ENCODE measurements at places on chromosomes 2 and 18.
A peak's percentile ranks its signal among the peaks of the same experiment; 100 is the strongest.

DNA sequence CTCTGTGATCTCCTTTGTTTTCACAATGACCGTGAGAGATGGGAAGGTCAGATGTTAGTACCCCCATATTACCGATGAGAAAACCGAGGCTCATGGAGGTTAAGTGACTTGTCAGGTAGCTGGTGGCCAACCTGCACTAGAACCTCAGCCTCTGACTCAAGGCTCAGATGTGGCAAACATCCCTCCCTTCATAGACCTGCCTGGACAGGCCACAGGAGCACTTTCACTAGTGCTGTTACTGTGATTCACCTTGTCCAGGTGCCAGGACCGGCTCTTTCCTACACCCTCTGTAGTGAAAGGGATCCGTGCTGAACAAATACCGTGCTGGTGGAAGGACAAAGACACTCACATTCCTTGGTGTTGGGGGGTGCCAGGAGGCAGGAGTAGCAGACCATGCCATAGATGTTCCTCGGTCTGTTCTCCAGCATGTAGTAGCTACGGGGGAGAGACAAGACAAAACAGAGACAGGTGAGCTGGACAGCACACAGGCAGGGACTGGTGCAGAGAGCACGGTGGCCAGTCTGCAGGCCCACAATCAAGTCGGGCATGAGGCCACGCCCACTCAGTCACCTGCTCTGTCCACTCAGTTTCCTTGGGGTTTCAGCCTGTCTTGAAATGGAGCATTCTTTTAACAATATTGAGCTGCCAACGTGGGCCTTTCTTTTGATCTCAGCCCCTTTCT is 65.9 kb downstream of the EDAR start:
- no peak for DNase-seq

DNA sequence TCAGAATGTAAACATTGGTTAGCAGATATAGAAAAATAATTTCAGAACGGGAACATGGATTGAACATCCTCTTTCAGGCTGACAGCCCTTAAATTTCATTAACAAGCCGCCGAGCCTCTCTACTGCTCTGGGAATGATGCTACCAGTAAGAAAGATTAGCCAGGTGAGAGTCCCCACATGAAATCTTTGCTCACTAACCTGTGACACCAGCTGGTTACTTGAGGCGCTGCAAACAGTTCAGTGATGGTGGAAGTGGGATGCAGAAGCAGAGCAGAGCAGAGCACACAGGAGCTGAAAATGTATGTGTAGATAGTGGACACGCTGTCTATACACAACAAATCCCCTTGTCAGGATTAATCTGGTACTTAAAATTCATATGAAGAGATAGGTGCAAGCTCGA is 721.1 kb downstream of the DPP10 start:
- DNase-seq, result no peak

DNA sequence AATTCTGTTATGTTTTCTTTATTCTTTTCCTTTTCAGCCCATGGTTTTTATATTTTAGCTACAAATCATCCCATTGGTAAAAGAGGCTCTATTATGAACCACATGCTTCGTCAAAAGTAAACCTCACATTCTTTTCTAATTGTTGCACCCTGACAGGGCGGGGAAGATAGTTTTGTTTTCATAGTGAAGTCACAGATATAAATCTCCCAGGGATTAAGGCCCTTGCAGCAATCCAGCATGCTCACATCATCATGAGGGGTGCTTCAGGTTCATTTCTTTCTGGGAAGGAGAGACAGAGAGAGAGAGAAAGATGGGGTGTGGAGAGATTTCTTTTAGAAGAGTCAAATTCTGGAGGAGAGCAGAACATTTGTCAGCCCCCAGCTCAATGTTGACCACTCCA is 124.5 kb upstream of the CDC42EP3 start:
- DNase-seq, result no peak

- DNase-seq, result no peak
Observed at GRCh38 chr18:23173912-23174311, 38.6 kb downstream of the CABLES1 start.

GRCh38 chr2:98818164-98818563 is 87.2 kb upstream of the MGAT4A start:
- no peak for DNase-seq

- DNase-seq, result no peak
Observed at GRCh38 chr2:216934151-216934550, 74.3 kb upstream of the TNP1 start.

- no peak for DNase-seq
Observed at GRCh38 chr18:45850021-45850420, 24.5 kb downstream of the SIGLEC15 start.

GRCh38 chr2:231357048-231357447 is 38.5 kb upstream of the B3GNT7 start:
- DNase-seq, result no peak

DNA sequence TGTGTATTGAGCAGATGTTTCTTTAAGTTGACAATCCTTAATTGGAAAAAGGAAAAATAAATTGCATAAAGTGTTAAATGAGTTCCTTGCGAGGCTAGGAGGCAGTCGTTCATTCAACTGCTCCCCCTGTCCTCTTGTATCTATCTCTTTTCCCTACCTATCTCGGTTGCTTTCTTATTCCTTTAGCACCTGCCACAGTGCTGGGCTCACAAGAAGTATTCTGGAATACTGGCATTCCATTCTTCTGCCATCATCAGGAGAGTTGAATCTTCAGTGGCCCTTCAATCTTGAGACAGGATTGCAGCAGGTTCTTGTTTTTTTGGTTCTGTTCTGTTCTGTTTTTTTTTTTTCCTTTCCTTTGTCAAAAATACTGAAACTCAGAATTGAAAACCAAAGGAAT is 143.1 kb upstream of the AQP4 start:
- no peak for DNase-seq

GRCh38 chr2:190190507-190191162 is 128.1 kb upstream of the MSTN start:
- no peak for DNase-seq

GRCh38 chr2:226934546-226935201 is 98.8 kb downstream of the RHBDD1 start:
- DNase-seq, result no peak

GRCh38 chr2:60992985-60993392 is 24.5 kb upstream of the PEX13 start:
- no peak for DNase-seq

DNA sequence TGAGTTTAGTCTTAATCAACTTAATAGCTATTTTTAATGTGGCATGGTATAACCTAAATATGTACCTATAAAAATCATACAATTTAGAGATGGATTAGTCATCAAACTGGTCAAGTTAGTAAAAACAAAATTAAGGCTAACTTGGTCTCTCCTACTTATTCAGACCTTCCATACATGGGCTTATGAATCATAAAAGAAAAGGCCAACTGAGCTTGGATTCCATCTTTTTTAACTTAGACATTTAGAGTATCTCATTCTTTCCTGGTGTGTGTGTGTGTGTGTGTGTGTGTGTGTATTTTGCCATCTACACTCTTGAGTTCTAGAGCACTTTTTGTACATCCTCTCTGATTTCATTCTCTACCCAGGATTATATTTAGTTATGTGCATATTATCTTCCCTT is 637.5 kb downstream of the PLCL1 start:
- no peak for DNase-seq

GRCh38 chr2:146873646-146874259 is 971.1 kb upstream of the ACVR2A start:
- DNase-seq, result no peak

DNA sequence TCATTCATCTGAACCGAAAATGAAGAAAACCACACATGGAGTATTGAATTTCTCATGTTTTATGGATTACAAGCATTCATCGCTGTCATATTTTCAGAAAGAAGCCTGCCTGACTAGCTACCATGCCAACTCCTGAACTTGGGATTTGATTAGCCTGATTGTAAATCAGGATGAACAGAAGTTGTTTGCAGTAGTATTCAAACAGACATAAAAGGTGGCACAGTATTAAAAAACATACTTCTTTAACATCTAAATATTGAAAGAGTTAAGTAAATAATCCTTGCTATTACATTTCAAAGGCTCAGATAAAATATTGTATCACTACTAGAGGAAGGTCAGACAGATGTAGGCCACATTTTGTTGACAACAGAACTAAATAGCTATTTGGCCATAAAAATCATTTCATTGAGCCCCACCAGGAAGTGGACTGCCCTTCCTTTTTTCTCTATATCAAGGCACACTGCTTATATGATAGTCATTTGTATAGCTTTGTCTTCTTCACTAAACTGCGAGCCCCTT is 21.6 kb downstream of the SLC38A11 start:
- no peak for DNase-seq

DNA sequence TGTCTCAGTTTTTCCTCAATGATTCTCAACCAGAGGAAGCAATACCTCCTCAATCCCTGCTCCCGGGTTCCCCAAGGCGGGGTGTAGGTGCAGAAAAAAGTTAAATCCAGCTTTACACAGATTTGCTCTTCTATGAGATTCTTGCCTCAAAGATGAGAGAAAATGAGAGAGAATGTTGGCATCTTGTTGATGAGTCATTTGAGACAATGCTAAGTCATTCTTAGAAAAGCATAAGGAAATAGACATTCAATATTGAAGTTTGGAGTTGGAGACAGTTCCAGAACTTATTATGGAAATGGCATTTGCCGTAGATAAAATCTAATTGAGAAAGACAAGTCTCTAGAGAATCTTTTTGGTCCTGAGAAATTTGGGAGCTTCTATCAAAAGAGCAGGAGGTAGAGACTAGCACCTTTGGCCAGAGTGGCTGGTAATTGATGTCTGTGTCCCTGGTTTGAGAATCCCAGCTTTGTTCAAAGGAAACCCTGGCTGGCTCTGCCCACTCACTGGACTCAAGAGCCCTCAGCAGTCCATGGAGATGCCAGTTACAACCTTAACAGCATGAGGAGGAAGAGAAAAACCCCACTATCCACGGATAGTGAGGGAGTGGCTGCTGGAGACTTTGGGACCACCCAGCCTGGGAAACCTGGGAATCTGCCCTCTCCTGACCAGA is 181.2 kb downstream of the FAM124B start:
- no peak for DNase-seq

DNA sequence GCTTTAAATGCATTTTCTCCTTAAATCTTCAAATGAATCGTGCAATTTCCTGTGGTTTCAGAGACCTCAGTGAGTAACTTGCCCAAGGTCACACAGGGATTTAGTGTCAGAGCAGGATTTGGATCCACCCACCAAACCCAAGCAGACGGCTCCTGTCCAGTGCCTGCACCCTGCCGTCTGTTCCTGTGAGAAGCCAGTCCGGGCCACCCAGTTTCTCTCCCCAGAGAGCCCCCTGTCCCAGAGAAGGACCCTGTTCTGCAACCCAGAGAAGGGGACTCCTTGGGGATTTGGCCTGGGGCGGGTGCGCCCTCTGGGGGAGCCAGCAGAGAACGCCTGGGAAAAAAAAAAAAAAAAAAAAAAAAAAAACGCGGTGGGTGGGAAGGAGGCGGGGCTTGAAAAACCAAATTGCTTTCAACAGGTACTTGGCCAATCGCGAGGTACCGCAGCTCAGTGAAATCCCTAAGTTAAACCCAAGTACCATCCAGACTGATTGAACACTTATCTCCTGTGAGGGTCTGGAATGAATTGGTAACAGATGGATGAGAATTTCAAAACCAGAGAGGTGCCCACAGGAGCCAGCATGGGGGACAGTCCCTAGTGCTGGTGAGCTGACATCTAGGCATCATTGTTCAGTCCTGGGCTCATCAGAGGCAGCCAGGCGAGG is 30.9 kb upstream of the REEP1 start:
- peak; percentile 55 for DNase-seq

GRCh38 chr2:121388371-121388770 is 103.4 kb upstream of the TFCP2L1 start:
- DNase-seq, result no peak

GRCh38 chr18:12645254-12645653 is 12.7 kb downstream of the SPIRE1 start:
- DNase-seq, result no peak

DNA sequence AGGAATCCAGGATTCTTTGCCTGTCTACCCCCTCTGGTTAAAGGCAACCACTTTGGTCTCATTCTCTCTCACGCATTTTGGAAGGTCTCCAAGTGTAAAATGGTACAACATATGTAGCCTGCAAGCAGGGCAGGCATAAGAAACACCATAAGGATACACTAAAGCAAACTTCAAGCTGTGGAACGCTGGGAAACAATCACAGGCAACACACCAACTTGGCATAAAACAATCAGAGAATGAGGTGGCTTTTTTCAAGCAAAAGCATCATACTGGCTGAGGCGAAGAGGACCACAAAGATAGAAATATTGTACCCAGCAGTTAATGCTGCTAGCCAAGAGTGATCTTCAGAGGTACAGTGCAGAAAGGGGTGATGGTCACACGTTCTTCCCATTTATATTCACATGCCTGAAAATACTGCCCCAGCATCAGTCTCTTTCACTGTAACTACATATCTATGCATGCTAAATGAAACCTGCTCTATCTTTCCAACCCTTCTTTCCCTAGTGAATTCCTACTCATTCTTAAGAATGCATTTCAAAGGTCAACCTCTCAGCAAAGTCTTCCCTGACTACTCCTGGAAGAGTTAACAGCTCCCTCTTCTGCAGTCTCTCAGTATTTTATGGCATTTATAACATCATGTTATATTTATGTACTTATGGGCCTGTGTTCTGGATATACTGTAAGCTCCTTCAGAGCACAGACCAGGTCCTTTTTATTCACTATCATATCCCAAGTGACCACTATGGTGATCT is 71.9 kb upstream of the GALNT5 start:
- no peak for DNase-seq

- no peak for DNase-seq
Observed at GRCh38 chr2:74198023-74198460, 373 bp upstream of the MTHFD2 start.

GRCh38 chr2:216283038-216283900 is 89.0 kb downstream of the MARCHF4 start:
- peak; percentile 54 for DNase-seq

DNA sequence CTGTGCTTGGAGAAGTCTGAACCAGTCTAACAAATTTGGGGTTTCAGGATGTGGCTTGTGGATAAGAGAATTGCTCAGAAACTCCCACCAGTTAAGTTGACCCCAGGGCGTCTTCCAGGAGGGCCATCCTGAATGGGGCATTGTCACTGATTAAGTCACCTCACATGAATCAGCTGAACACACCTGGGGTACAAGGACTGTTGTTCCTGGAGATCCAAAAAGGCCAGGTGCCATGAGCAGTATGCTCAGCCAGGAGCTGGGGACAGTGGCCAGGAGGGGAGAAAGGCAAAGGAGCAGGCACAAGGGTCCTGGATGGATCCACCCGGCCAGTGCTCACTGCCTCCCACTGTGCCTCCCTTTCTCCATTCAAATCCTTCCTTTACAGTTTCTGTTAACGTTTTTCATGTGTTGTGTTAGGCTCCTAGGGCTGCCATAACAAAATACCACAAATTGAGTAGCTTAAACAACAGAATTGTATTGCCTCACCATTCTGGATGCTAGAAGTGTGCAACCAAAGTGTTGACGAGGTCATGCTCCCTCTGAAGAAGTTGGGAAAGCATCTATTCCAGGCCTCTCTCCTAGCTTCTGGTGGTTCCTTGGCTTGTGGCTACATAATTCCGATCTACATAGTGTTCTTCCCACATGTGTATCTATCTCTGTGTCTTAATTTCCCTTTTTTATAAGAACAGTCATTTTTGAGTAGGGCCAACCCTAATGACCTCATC is 33.4 kb downstream of the TRABD2A start:
- no peak for DNase-seq
